ENCODE measurements at places on chromosomes 11 and 22.

DNA sequence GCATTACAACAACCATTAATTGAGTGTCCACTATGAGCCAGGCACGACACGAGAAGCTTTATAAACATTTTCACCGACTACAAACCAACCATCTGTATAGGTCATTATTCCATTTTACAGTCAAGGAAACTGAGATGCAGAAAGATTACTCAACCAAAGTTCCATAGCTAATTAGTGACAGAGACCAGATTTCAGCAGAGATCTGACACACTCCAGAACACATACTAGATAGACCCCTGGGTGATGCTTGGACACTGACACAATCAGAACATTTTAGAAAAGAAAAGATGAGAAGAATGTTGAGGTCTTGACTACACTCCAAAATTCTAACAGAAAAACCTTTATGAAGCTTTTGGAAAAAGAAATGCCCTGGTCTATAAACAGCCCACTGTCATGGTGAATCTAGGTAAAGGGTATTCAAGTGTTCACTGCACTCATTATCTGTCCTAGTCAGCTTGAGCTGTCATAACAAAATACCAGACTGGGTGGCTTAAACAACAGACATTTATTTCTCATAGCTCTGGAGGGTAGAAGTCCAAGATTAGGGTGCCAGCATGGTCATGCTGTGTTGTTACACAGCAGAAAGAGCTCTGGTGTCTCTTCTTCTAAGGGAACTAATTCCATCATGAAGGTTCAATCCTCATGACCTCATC, 89.0 kb downstream of the RELT start:
- no peak for DNase-seq

DNA sequence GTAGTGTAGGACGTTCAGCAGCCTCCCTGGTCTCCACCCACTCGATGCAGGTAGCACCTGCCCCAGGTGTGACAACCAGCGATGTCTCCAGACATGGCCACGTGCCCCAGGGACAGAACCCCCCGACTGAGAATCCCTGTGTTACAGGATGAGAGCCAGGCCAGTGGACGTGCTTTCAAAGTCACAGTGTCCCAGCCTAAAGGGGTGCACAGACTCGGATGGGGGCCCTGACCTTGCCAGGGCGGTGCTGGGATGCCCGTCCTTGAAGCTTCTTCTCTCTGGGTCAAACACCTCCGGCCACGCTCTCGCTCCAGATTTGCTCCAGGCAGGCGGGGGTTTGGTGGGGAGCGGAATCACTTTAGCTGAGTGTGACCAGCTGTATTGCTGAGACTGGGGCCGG, 23.3 kb upstream of the GAL start:
- no peak for DNase-seq

- no peak for DNase-seq
These were observed 37.4 kb upstream of the KCNQ1OT1 start for GRCh38 chr11:2737226-2737590.

DNA sequence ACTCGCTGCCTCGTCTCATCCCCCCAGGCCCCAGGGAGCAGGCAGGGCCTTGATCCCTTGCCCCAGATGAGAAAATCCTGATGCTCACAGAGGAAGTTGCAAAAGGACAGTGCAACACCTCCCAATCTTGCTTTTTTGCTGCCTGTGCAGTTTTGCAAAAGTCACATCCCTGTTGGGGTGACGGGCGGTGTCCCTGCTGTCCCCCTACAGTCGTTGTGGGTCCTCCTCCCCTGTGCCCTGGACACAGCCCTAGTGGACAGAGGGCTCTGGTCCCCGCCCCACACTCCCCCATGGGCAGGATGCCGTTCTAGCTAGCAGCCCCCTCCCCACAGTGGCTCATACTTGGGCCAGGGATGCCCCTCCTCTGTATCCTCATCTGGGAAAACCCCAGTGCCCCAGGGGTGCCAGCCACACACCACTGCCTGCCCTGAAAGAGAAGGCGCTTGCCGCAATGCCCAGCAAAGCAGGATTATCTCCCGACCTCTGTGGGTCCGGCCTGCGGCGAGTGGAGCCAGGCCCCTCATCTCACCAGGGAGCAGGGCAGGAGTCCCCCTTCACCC, 18.4 kb upstream of the CTSD start:
- peak; percentile 34 for DNase-seq

- no peak for DNase-seq
These were observed 30.0 kb upstream of the SMCO4 start for GRCh38 chr11:93573184-93573583.

DNA sequence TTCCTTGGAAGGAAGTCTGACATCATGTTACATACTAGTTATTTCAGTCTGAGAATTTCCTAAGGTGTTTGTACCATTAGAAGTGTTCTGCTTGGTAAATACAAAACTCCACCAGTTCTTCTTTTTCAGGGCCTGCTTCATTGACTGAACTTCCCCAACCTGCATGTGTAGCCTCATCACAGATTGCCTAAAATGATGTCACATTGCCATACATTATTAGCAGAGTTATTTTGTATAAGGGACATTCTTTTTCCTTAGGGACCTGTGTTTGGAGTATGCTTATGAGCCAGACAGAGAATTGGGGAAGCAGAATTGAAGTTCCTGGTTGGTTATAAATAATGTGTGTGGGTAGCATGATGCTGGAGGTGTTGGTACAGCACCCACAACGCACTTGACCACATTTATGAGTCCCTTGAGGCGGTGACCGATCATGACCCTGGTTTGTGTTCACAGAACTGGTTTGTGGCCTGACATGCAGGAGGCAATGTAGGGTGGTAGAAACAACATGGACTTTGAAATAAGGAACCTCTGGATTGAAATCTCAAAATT, 16.4 kb upstream of the MMP7 start:
- no peak for DNase-seq

- DNase-seq: no peak
These were observed 67.1 kb downstream of the PARVB start for GRCh38 chr22:44091021-44091721.

DNA sequence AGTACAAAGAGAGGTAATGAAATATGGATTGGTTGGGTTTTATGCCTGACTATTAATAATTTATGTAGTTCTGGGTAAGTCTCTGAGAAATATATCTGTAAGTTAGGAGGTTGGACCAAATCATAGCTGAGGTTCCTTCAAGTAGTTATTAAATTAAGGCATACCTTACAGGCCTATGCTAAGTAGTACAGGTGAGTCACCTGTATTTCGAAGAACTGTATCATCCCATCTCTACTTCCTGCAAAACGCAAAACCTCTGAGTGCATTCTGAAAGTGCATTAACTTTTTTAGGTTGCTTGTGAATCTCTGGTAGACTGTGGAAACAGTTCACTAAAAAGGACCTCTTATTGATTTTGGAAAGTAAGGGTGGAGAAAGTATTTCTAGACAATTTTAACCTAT, 37.1 kb downstream of the APOL5 start:
- no peak for DNase-seq

DNA sequence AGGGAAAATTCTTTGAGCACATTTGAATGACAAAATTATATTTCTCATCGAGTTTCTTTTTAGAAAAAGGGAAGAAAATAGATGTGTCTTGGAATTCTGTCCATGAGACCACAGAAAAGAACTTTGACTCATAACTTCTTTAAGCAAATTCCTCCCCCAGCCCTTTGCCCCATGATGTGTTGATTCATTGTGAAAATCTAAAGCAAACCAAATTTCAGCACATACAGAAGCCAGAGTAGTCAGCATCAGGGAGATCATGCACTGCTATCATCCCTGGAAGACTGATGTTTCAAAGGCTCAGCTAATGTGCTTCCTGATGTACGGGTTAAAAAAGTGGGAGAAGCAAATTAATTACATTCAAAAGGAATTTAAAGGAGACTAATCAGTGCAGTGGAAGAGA, 159.7 kb downstream of the FAT3 start:
- DNase-seq: no peak

DNA sequence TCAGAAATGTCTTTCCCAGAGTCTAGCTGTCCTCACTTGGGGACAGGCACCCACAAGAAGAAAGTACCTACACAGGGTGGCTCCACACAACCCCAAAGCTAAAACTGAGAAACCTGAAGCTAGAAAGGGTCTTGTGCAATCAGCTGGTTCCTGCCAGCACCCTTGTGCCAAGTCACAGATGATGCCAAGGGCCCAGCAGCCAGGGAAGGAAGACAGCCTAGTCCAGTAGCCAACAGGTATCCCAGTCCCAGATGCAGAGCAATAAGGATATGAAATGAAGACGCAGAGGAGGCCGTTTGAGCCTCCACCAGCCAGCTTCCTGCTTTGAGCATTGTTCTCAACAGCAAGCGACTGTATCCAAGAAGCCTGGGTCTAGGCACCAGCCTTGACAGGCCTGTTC, 6.1 kb downstream of the PLEKHA7 start:
- DNase-seq: no peak

DNA sequence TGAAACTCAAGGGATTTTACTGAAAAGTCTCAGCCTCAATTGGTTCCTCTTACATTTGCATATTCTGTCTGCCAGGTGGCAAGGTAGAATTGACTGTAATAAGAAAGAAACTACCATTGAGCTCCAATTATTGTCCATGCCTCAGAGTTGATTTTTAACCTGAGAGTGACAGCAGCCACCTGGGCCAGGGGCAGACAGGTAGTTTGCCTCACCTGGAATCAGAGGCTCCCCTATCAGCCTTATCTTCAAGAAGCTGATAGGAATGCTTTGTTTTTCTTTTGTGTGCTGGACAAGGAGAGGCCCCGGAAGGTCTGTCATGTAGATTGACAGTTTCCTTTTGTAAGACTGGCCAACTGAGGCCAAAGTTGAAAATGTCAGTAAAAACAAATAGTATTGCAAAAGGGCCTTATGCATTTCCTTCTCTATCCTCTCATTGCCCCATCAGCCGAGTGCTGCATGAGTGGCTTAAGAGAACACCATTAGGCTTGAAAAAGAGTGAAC, 34.1 kb downstream of the CD44 start:
- DNase-seq: no peak

- DNase-seq: no peak
These were observed 53.8 kb downstream of the POLD3 start for GRCh38 chr11:74646215-74646614.

DNA sequence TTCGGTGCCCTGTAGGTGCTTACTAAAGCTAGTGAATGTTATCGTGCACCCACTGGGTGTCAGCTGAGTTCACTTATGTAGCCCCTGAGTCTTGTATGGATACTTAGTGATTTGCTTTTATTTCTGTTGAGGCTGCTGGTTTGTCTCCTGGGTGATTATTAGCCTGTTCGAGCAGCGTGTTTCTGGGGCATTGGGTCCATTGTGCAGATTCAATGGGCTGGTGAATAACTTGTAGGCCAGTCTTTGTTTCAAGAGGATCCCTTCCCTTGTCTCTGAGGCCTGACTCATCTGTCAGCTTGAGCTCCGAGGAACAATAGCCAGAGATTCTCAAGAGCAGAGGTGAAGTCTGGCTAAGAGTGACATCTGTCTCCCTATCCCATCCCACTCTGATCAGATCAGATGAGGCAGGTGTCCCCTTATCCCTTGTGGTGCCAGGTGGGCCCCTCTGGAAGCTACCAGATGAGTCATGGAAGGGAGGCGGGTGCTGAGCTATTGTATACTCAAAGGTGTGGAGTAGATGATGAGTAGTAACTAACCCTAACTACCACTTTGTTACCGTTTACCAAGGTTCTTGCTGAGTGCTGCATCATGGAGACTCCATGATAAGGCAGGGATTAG, 3.7 kb downstream of the MIAT start:
- no peak for DNase-seq

DNA sequence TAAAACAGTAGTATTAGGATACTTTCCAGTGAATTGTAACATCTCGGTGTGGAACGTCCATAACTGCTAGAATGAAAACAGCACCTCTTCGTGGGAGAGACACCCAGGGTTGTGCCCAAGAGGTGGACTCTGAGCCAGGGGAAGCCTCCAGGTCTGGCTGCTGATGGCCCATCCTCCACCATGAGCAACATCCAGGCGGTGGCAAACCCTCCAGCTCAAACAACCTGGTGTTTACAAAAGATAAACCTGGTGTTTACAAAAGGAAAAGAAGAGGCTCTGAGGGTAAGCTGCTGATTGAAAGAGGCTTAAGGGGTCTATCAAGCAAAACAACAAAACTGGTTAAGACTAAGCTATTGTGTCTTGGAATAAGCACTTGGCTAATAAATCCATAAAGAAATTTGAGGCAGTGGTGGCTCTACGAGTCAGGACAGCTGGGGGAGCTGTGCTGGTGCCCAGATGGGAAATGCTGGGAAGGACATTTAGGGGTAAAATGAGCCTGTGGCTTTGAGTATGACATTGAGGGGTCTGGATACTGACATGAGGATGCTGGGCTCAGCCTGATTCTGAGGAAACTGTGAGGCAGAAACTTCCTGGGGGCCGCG, 909.0 kb downstream of the BRD1 start:
- no peak for DNase-seq

GRCh38 chr11:111417766-111418435, 38.8 kb upstream of the POU2AF1 start:
- DNase-seq: peak; percentile 87

- no peak for DNase-seq
These were observed 5.6 kb downstream of the ALX4 start for GRCh38 chr11:44304091-44305025.

GRCh38 chr22:46610356-46610755, 9.8 kb upstream of the GRAMD4 start:
- DNase-seq: no peak

- no peak for DNase-seq
These were observed 153.0 kb downstream of the LRRC4C start for GRCh38 chr11:41306431-41306830.

GRCh38 chr22:36156515-36157419, 3.8 kb downstream of the APOL3 start:
- DNase-seq: peak; percentile 84

DNA sequence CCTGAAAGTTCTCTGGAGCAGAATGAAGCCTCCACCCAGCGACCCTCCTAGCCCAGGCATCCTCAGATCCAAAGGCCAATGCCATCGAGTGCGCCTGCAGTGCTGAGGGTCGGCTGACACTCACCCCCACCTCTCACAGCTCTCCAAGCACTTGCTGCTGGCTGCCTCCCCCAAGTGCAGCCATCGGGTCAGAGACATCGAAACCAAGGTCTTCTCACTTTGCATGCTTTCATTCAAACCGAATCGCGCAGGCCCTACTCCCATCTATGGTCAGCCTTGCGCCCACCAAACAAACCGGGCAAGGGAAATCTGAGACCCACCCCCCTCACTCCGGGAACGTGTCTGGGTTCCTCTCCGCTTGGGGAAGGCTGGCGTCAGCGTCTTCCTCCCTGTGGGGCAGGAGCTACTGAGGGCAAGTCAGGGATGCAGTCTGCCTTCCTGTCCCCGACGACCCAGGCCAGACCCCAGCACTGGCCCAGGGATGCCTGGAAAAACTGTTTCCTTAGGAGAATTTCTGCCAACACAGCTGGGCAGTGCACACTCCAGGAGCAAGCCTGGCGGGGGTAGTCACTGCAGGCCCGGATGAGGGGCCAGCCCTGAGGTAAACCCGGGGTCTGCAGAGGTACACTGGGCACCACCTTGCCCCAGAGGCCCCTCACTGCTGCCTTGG, 7.0 kb downstream of the WNT7B start:
- no peak for DNase-seq

GRCh38 chr11:100990931-100991330, 138.7 kb downstream of the PGR start:
- DNase-seq: no peak

DNA sequence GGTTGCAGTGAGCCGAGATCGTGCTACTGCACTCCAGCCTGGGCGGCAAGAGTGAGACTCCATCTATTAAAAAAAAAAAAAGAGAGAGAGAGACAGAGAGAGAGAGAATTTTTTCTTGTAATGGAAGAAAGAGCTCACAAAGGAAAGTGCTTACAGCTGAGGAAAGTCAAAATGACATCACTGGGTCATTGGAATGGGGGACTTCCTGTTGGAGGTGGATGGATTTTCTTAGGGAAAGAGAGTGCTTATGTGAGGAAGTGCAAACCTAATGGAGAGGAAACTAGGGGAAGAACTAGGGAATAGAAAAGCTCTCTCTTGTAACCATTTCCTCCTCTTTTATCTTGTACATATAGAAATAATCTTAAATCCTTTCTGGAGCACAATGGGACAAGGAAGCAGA, 6.3 kb upstream of the PIWIL4 start:
- DNase-seq: no peak

All from femur (tissue), 1 donor.